CD4-positive, alpha-beta T cell treated with Interleukin-2 at 100 ng/mL for 4 hours (primary cell): ENCODE measurements at places on chromosomes 6 and 20.

DNA sequence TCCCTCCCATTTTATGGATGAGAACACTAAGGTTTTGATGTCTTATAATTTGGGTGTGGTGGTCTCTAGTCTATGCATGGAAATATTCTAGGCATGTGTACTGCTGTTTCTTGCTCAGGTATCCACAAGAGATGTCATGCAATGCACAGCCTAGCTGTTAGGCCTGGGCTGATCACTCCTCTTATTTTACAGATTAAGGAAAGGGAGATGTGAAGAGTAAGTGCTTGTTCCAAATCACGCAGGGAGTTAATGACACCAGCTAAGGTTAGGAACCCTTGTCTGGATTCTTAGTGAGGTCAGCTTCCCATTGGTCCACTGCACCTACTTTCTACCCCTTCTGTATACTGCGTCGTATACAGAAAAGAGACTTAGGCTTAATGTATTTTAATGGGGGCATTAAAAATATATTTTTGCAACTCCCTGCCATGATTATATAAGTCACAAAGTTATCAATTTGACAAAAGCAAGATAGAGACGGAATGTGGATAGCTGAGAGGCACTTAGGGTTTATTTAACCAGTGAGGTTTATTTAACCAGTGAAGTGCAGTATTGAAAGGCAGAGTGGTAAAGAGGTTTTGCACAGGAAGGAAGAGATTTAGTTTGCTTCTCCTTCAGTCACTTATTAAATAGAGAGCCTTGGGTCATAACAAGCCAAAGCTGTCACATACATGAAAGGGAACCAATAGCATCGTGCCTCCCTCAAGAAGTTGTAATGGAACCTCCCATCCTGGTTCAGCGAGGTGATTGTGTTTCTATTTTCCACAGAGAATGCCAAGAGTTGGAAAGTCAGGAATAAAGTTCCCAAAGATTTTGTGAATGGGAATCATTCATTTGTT lies 95.0 kb upstream of the FAM184A start:
- no peak for DNase-seq

GRCh38 chr20:57287007-57287880 lies 20.8 kb upstream of the BMP7 start:
- no peak for DNase-seq

DNA sequence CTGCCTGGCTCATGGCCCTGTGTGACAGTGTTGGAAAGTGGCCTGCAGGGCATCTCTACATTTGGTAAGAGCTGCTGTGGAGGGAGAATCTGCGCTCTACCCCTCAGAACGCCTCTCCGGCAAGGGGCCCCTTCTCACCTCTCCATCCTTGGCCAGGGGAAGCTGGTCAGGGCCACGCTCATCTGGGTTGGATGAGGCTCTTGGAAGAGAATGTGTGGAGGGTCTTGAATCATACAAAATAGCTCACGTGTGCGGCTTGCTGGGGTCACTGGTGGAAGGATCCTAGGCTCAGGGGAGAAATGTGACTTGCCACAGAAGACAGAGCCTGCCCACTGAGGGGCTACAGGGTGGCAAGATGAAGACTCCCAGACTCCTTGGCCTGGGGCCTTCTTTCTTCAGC lies 105.0 kb downstream of the SCML4 start:
- DNase-seq = no peak

- no peak for DNase-seq
Measured at GRCh38 chr20:59299945-59300332, 472 bp upstream of the EDN3 start.

- no peak for DNase-seq
Measured at GRCh38 chr6:107679457-107679856, 144.7 kb downstream of the SCML4 start.

DNA sequence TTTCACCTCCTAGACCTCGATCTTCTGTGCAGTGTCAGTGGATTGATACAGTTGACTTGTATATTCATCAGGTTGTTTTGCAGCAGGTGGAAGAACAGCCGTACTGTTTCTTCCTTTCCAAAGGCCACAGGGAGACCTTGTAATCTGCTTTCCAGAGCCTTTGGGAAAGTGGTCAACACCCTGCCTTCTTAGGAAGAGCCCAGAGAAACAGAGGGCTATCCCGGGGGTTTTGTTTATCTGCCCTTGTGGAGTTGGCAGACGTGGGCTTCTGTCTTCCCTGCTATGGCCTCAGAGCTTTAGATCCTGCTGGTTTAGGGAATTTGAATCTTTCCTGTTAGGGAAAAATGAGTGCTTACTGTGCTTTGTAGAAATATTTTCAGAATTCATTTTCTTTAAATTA lies 19.6 kb downstream of the STX16 start:
- no peak for DNase-seq

DNA sequence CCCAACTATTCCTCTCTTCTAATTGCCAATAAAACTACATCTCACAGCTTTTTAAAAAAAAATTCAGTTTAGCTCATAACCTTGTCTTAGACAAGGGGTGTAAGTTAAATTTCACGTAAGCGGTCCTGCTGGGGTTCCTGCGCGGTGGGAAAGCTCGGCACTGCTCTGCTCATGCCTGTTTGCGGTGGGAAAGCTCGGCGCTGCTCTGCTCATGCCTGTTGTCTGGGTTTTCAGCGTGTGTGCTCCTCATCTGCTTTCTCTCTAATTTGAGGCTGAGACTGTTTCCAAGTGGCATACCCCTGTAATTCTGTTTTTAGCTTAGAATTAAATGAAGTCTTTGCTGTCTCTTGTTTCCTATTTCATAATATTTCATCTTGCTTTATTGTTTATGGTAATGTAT lies 18.6 kb downstream of the ARID1B start:
- no peak for DNase-seq
